ENCODE measurements at places on chromosomes 13 and 19.

DNA sequence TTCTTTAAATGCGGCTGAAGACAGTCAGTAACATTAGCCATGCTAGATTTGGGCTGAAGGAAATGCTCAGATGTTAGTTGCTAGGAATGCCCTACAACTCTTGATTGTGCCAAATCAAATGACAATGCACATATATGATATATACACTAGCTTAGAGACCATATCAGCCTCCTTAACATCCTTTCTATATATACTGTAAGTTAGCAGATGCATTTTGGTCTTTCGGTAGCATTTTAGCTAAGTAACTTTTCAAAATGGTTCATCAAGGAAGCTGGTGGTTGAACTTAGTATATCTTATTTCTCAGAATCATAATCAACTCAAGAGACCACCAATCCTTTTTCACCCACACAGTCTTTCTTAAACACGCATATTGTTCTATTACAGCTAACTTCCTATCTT is 14.1 kb upstream of the ENOX1 start:
- DNase-seq: no peak

GRCh38 chr13:111395511-111396393 is 75.3 kb downstream of the TEX29 start:
- peak; percentile 37 for DNase-seq

DNA sequence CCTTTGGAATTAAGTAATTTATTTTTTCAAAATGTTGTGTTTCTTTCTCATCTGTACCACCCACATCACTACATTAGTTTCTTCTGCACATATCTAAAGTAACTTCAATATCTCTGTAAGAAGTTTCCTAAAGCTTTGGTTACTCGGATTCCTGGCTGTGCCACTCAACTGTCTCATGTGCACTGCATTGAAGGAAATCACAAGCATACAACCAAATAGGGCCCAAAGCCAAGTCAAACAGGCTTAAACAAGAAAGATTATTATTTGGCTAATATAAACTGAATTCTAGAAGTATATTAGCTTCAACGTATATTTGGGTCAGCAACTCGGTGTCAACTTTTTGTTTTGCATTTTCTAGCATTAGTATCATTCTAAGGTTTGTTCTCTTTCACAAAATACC is 1647.6 kb upstream of the SPRY2 start:
- DNase-seq: no peak

GRCh38 chr19:17091758-17092333 is 16.3 kb downstream of the MYO9B start:
- peak; percentile 89 for DNase-seq

GRCh38 chr19:44609219-44609618 is 4.1 kb upstream of the IGSF23 start:
- DNase-seq: no peak

DNA sequence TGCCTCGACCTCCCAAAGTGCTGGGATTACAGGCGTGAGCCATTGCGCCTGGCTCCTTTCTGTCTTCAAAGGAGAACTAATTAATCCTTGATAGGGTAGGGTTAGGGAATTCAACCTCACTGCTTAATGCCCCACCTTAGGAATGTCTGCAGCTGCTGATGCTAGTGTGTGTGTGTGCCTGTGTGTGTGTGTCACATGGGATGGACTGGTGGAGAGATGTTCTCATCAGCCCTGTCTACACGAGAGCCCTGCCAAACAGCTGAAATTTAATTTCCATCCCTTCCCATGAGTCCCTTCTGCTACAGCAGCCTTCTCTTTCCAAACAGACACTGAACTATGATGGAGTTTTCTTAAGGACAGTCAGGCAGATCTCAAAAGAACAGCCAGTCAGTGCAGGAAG is 46.5 kb upstream of the CLDN10 start:
- DNase-seq: no peak

DNA sequence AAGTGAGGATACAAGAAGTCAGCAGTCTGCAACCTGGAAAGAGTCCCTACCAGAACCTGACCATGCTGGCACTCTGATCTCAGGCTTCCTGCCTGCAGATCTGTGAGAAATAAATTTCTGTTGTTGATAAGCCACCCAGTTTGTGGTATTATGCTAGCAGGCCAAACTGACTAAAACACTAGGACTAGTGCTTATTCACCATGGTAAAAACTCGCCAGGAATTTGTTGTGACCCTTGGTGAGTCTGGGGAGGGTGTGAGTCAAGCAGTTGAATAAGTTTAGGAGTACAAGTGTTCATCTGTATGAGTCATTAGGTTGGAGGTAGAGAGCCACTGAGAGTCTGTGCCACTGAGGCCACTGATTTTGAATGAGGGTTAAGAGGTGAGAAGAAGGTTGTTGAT is 3.6 kb downstream of the ZIK1 start:
- no peak for DNase-seq

DNA sequence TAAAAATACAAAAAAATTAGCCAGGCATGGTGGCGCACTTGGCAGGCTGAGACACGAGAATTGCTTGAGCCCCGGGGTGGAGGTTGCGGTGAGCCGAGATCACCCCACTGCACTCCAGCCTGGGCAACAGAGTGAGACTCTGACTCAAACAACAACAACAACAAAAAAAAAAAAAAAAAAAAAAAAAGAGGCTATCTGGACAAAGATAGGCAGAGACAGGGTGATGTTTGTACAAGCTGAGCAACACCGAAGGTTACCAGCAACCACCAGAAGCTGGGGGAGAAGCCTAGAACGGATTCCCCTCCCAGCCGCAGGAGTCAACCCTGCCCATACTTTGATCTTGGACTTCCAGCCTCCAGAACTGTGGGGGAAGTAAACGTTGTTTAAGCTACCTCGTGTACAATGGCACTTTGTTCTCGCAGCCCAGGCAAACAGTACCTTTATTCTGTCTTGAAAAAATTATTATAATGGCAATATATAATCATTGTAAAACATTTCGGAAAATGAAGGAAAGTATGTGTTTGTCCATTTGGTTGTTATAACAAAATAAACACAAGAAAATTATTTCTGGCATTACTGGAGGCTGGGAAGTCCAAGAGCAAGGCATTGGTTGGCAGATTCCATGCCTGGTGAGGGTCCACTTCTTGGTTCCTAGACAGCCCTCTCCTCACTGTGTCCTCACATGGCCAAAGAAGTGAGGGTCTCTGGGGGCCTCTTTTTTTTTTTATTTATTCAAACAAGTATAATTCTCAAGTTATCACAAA is 39.8 kb upstream of the LATS2 start:
- DNase-seq: no peak

DNA sequence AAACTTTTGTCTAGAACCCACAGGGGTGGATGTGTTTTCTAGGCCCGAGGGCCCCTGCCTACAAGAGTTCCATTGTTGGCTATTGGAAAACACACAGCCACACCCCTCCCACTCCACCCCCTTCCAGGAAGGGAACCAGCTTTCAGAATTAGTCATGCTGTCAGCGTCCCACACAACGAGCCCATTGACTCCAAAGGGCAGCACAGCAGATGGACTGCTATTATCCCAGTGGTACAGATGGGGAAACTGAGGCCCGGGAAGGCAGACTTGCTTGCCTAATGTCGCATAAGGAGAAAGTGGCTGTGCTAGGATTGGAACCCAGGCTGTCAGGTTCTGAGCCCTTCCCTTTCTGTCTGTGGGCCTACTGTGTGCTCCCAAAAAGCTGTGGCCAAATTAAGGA is 8.1 kb upstream of the FXYD3 start:
- no peak for DNase-seq

DNA sequence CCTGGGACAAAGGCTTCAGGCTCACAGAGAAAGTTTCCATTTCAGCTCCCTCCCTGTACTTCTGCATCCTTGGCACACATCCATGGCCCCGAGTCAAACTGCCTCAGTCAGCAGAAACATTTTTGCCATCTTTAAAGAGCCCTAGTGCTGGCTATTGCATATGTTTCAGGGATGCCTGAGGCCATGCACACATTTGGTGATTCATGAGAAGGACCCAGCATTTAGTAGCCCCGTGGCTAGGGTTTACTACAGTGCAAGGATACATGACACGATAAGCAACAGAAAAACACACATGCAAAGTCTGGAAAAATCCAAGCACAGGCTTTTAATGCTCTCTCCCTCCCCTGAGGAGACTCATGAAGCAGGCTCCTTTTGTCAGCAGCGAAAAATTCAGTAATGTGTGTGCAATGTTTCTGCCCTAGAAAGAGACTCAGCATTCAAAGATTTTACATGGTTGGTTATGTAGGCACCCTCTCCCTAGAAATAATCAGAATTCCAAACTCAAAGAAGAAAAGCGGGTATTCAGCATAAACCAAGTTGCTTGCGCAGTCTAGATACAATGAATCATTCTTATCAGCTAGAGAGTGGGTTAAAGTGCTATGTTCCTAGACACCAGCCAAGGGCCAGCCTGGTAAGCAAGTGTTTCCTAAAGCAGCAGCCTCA is 17.6 kb downstream of the ACOD1 start:
- DNase-seq: peak; percentile 81

DNA sequence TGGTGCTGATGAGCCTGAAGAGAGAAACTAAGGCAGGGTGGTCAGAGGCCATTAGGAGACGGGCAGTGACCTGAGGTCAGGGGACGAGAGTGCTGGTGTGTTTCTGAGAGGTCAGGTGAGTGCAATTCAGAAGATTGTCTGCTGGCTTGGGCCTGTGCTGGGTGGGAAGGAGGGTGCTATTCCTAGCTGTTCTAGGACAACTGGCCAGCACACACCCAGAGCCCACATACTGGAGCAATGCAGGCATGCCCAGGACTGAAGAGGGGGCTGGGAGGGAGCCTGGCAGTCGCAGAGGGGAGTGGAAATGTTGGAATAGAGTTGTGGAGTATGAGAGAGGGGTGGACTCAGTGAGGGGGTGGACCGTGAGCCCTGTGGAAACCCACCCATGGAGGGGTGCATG is 16.5 kb downstream of the ARHGEF7 start:
- no peak for DNase-seq

GRCh38 chr19:6967967-6968366 is 53.3 kb downstream of the MBD3L2B start:
- DNase-seq: no peak

GRCh38 chr19:33627962-33628839 is 6.4 kb downstream of the CHST8 start:
- no peak for DNase-seq

GRCh38 chr13:19672990-19673389 is 39.5 kb downstream of the MPHOSPH8 start:
- DNase-seq: no peak

GRCh38 chr13:75145927-75146326 is 336.0 kb downstream of the TBC1D4 start:
- DNase-seq: no peak

DNA sequence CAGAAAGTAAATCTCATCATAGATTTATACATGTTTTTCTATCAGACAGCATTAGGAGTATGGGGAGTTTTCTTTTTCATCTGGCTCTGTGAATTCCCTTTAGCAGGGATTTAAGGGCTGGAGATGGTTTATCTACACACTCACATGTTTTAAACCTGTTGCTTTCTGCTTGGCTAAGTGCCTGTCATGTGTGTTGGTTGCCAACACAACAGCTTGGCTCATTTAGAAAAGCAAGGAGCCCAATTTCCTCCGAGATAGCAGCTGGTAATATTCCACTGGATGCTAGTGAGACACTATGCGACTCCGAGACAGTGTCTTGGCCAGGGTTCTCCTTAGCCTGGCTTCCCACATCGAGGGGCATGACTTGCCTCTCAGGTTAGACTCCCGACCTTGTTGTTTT is 83.3 kb downstream of the KLF5 start:
- DNase-seq: no peak
